ENCODE measurements at places on chromosomes 6 and 20. TPM values are rescaled to one million over a fixed set of nuclear protein-coding genes. Genes with fewer than 3 reads are reported as not detected.

The FLRT3 gene
- not detected for total RNA-seq

The SMLR1 gene
- not detected for total RNA-seq

The FERMT1 gene
- total RNA-seq: not detected

The BTNL2 gene
- not detected for total RNA-seq

The RIPPLY2 gene
- total RNA-seq: not detected

The SEMG1 gene
- total RNA-seq: not detected

The SCRT2 gene
- not detected for total RNA-seq

The BANF2 gene
- not detected for total RNA-seq

Data from G401 (cell line).